ENCODE measurements at places on chromosomes 3 and 15.
A peak's percentile ranks its signal among the peaks of the same experiment; 100 is the strongest.

GRCh38 chr3:59153648-59154047 lies 103.8 kb upstream of the CFAP20DC start:
- no peak for DNase-seq

DNA sequence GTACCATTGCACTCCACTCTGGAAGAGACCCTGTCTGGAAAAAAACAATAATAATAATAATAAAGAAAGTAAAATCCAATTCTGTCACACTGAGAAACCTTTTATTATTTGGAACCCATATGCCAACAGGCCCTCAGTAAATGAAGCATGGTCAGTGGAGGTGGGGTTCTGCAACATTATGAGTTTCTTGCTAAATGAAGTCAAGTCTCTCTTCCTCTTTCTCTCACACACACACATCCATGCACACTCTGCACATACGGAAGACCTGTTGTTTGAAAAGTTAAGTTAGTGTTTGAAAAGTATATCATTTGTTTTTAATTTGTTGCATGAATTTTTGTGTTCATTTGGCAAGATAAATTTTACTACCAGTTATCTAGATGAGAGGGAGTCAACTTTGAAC lies 27.8 kb downstream of the GAP43 start:
- no peak for DNase-seq

DNA sequence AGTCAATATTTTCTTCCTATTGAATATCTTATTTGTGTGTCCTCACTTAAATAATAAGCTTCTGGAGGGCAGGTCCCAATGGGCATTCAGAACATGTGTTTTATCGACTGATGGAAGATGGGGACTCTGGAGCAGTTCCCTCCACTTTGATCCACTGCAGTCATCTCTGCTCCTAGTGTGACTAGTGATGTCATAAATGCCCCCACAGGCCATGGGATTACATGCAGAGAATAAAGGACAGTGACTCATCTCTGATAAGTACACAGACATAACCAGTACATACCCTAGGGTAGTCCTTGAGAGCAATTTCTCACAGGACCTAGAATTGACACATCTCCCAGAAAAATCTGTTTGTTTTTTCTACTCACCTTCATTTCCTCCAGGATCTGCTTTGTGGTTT lies 49.4 kb upstream of the FMN1 start:
- no peak for DNase-seq

DNA sequence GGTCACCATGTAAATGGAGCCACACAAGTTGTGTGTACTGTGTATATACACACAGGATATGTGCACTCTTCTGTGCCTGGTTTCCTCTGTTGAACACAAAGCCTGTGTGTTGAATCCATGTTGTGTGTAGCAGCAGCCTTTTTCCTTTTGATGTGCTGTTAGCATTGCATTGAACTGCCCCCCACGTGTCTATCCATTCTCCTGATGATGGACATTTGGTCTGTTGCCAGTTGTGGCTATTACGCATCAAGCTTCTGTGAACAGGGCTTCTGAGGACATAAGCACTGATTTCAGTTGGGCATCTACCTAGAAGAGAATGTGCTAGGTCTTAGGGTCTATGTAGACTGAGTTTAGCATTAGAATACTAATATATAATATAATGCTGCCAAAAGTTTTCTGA lies 77.4 kb downstream of the LSM3 start:
- no peak for DNase-seq

GRCh38 chr15:58526647-58527192 lies 94.9 kb downstream of the LIPC start:
- DNase-seq, result no peak

DNA sequence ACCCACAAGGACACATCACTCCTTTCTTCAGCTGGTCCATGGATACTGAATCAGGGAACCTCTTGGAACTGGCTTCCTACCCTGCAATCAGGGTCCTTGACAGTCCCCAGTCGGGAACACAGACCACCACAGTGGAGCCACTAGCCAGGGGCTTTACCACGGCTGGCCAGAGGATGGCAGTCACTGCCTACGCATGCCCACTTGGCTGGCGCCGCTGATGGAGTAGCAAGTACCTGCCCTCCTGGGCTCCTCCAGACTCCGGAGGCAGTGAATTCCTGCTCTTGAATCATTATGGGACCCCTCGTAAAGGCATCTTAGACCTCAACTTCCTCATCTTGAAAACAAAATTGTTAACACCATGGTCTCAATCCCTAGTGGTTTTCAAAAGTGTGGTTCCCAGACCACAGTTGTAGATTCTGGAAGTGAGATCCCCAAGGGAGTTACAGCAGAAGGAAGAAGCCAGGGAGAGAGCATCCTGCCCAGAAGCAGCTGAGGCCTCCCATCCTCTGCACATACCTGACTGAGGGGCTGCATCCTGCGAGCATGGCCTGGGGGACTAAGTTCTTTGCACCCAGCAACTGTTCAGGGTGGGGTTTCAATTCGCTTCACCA lies 9.1 kb upstream of the SKIC8 start:
- DNase-seq, result peak; percentile 91

- DNase-seq, result no peak
Observed at GRCh38 chr15:95247071-95247984, 1016.0 kb downstream of the MCTP2 start.

- no peak for DNase-seq
Observed at GRCh38 chr15:66985653-66986052, 79.7 kb upstream of the SMAD3 start.

GRCh38 chr15:69000091-69000490 lies 14.4 kb upstream of the NOX5 start:
- DNase-seq, result no peak

- DNase-seq, result no peak
Observed at GRCh38 chr15:35060591-35060990, 24.5 kb downstream of the NANOGP8 start.

- DNase-seq, result no peak
Observed at GRCh38 chr15:80384432-80384831, 19.8 kb upstream of the ARNT2 start.

GRCh38 chr3:62602129-62602770 lies 228.9 kb upstream of the FEZF2 start:
- no peak for DNase-seq

GRCh38 chr3:64936556-64936955 lies 248.8 kb upstream of the ADAMTS9 start:
- no peak for DNase-seq

- no peak for DNase-seq
Observed at GRCh38 chr15:53160092-53160704, 370.1 kb upstream of the ONECUT1 start.

DNA sequence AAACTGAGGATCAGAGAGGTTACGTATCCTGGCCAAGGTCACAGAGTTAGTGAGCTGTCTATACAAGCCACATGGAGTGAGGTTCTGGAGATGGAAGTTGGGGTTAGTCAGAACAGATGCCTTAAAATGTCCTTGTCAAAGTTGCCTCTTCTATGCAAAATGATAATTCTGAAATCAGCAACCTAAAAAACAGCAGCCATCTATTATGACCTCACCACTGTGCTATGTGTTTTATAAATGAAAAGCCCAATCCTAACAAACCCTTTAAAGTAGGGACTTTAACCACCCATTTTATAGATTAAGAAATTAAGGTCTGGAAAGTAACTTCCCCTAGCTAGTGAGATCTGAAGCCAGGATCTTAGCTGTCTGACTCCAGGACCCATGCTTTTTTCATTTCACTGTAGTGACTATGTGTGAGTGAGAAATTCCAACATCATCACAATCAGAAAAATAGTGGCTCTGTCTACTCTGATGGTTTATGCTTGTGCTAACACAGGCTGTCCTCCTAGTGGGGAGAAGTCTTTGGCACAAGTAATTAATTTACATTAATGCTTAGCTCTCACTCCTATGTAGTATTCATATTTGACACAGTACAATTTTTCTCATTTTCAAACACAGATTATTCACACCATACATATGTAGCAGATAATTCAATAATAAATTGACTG lies 143.6 kb downstream of the ANO10 start:
- no peak for DNase-seq

DNA sequence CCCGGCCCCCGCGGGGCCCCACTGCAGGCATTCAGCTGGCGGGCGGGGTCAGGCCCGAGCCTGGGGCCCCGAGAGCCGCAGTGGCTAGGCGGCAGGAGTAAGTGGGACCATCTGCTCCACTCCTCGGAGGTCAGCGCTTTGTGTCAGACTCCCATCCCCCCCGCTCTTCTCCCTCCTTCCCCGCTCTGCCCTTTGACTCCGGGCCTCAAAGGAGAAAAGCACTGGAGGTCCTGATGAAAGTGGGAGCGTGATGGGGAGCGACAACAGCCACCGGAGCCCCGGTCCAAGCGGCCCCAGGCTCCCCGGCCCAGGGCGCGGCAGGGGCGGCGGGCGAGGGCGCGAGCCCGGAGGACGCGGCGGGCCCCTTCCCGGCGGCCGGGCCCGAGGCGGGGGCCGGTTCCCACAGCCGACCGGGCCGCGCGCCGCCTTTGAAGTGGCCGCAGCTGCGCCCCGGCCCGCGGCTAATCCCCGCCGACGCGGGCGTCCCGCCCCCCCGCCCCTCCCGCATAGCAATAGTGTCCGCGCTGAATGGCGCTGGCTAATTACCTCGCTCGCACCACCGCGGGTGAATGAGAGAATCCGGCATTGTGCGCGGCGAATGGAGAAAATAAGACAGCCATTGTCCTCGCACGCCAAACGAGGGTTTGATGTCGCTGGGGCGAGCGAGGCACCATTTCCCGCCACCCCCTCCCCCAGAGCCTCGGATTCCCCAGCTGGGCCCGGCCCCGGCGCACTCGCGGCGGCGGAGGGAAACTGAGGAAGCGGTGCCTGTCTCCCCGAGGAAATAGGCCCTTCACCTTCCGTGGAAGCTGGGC lies 22.4 kb downstream of the IGDCC3 start:
- no peak for DNase-seq

Measured in endothelial cell (in vitro differentiated cells).